ENCODE measurements at places on chromosomes 1 and 21.

DNA sequence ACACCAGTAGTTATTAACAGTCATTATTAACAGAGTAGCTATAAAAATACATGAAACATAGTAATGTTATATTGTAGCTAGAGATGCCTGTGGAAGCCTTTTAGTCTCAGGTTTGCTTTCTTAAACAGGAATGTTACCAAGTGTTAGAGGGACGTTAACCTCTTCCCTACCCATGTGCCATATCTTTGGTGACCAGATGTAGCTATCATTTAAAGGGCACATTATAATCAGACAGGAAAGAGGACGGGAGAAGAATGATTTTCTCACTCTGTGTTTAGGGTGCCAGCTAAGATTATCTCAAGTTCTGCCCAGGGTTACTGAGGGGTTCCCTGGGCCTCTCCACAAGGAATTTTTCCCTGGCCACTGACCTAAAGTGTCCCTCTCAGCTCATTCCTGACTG is 20.9 kb upstream of the UBL4B start:
- DNase-seq = no peak

- no peak for DNase-seq
Observed at GRCh38 chr1:162699366-162699765, 67.1 kb downstream of the DDR2 start.

DNA sequence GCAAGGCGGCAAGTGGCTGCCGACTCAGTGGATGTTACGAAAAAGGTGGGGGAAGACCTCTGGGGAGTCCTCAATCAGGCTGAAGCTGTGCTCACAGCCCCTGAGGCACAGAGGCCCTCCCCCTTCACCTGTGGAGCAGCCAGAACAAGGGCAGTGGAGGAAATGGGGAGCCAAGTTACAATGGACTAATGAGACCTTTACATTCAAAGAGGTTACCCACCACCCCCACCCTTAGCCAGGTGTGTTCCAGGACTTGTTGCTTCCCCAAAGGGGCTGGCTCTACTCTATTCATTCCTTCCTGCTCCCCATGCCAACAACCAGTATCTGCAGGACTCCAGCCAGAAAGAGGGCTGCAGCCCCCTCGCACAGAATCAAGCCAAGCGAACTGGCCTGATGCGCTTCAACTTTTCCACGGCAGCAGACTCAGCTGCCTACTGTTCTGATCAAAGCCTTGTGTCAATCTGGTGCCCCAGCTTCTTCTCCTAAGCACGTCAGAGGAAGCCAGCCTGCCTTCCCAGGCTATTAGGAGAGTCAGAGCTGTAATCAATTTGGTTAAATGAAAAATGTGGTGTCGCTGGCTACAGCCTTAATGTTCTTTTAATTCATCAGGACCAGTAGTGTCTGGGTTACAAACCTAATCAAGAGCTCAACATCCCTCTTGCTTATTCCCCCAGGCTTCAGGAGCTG is 1.8 kb upstream of the SYT2 start:
- DNase-seq = no peak

DNA sequence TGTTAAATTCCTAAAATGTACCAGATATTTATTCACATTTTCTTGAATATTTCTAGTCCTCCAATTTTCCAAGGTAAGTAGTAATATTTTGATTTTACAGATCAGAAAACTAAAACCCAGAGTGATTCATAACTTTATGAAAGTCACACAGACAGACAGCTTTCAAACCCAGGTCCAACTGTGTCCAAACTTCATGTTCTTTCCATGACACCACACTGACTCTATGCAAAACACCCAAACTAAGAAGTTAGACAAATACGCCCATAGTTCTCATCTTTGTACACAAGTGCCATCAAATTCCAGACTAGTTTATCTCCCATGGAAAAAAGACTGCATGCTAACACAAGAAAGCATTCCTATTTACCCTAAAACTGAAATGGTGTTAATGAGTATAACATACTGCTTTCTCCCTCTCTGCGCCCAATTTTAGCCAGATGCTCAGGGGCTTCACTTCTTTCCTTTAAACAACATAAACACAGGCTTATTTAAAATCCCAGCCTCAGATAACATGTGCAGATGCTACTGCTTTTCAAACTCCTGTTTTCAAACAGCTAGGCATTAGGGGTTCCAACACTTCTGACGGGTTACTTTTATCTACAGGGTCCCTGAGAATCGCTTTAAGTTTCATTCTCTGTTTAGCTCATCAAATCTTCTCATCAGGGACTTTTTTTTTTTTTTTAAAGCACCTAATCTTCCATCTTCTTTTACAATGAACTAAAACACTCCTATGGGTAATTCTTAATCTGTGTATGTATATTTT is 44.6 kb downstream of the WASF2 start:
- no peak for DNase-seq

DNA sequence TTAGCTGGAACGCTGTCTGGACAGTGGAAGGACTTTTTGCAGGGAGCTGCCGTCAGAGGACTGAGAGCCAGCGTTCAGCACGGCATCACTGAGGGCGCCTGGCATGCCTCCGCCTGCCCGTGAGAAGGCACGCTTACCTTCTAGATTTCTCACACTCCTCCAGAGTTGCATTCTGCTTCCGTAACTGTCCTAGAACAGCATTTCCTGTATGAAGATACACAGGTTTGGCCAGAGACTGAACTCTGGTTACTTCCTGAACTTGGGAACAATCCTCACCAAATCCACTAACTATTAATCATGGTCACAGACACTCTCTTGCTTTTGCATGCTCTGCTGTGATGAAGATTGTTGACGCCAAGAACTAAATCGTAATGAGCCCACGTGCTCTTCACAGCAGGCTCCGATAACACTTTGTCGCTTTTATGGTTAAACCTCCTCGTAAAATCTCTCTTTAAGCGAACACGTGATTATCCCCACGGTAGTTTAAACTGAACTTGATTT is 93.5 kb downstream of the KIF26B start:
- DNase-seq = no peak

- no peak for DNase-seq
Observed at GRCh38 chr1:180845352-180845751, 67.3 kb upstream of the KIAA1614 start.

GRCh38 chr21:43684424-43684823 is 25.1 kb downstream of the RRP1B start:
- DNase-seq = no peak

GRCh38 chr21:42599962-42600361 is 53.5 kb upstream of the PDE9A start:
- no peak for DNase-seq

DNA sequence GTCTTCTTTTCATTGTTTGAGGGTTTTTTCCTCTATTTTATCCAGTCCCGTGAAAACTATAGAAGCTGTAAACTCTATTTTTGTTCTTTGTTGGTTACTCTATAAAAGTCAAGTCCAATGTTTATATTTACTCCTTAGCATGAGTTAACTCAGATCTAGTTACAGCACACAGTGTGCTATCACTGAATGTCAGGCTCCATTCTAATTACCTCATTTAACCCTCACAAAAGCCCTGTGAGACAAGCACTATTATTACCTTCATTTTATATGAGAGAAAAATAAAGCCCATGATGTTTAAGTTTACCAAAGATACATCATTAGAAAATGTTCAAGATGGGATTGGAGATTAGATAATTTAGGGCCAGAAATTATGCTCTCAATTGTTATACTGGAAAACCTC is 251.4 kb upstream of the SNX7 start:
- no peak for DNase-seq

- DNase-seq = no peak
Observed at GRCh38 chr1:203378556-203379245, 27.8 kb upstream of the FMOD start.

DNA sequence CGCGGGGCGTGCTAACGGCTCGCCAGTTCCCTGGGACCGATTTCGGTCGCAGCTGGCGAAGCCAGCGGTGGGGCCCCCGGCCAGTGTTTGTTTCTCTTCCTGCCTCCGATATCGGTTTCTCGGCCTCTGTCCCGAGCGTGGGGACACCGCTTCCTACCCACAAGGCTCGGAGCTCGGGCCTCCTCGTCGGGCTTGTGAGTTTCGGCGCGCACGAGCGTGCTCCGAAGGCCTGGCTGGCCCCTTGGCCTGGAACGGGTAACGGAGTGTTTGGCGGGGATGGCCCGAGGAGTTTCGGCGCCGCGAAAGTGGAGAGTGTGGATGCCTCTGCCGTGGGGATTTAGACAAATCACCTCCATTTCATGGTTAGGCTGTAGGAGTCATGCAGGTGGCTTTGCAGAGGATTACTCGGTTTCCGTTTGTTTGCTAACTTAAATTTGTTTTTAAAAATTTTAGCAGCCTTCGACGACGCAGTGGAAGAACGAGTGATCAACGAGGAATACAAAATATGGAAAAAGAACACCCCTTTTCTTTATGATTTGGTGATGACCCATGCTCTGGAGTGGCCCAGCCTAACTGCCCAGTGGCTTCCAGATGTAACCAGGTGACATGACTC is 559 bp downstream of the RBBP4 start:
- DNase-seq = no peak

DNA sequence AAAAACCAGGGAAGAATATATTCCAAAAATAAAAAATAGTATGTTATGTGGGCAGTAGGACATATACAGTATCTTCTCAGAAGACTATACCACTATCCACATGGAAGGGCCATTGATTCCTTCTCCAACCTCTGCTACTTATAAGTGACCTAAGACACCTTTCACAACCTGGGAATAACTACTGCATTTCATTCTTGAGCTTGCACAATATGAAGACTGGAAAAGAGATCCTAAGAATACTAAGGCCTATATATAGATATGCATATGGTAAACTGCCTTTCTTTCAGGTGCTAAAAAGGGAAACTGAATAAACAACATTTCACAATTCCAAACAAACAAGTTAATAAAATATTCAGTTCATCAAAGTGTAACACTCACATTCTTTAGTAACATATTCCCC is 32.0 kb upstream of the SDC3 start:
- DNase-seq = no peak

DNA sequence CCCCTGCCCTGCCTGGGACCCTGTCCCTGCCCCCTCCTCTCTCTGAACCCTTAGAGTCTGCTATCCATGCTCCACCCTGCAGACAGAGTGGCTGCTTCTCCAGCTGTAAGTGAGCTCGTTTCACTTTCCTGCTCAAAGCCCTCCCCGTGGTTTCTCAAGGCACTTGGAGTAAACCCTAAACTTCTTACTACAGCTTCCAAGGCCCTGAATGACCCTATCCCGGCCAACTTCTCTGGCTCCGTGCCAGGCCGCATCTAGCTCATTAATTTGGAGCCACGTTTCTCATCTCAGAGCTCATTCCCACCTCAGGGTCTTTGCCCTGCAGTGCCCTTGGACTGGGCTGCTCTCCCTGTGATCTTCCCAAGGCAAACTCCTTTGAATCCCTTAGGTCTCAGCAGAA is 235.1 kb upstream of the RUNX1 start:
- DNase-seq = no peak

- no peak for DNase-seq
Observed at GRCh38 chr1:231226156-231226555, 14.9 kb upstream of the GNPAT start.

DNA sequence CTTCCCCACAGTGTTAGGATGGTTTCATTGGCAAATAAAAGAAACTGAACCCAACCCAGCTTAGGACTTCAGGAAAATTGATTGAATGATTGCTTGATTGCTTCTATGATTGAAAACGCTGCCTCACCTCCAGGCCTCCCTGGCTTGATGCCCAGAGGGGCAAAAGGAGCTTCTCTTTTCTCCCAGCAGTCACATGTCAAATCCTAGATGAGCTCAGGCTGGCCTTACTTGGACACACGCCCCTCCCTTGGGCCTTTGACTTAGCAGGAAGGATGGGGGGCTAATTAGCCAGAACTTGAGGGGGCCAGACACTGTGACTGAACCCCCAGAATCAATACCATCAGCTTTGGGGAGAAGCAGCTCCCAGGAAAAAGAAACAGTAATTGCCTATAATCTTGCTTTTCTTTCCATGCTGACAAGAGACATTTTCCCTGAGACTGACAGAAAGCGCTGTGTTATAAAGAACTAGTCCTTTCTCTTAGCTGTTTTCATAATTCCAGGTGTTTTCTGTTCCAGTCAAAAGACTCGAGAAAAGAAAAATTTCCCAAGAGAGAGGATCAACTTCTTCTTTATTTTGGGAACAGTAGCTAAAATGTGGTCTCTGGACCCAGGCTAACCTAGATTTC is 50.8 kb upstream of the ATP5PO start:
- no peak for DNase-seq

GRCh38 chr1:223363057-223363855 is 720 bp downstream of the SUSD4 start:
- DNase-seq = peak; percentile 51

GRCh38 chr1:67723620-67724019 is 38.6 kb downstream of the GADD45A start:
- DNase-seq = no peak

GRCh38 chr1:9093091-9093490 is 23.7 kb upstream of the SLC2A5 start:
- no peak for DNase-seq

GRCh38 chr1:156025876-156026275 is 5.1 kb upstream of the SSR2 start:
- peak; percentile 42 for DNase-seq

GRCh38 chr1:208185801-208186231 is 58.4 kb downstream of the PLXNA2 start:
- no peak for DNase-seq

DNA sequence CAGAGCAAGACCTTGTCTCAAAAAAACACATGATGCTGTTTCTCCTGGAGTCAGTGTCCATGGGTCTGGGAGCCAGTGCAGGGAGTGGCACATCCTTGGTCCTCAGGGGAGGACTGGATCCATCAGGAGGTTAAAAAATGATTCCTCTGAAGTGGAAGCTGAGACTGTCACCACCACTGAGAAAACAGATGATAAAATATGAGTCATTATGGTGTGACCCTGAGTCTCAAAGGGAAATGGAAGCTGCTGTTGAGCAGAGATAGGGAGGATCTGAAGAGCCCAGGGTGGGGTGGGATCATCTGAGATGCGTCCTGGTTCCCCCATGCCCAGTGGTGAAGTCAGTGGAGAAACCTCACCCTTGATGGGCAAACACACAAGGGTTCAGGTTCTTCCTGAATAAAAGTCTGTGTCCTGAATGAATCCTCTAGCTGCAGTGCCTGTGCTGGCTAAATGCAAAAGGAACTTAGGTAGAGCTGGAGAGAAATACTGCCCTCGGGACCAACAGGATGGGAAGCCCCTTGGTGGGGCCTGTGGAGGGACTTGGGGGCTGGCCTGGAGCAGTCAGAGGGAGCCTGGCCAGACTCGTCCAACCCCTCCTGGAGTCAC is 61.6 kb upstream of the TENT5B start:
- no peak for DNase-seq

DNA sequence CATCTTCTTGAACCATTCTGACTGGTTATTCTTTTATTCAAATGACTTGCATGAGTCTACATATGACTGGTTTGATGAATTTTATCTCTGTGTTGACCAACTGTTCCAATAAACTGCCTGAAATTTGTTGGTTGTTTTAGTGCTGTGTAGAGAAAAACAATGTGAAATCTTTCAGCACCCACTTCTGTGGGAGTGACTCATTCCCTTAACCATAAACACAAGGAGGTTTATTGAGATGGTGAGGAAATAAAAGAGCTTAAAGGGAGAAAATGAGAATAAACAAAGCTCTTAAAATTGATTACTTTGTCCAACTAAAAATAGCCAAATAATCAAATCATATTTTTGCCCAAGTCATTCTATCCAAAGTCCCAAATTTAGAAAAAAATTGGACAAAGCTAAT is 341.1 kb downstream of the TGFB2 start:
- DNase-seq = no peak

GRCh38 chr1:156664767-156665411 is 12.3 kb downstream of the NES start:
- no peak for DNase-seq

All from activated T-cell treated with anti-CD3 and anti-CD28 coated beads, Interleukin-2, amount 50 U/mL, for 24 hours (primary cell).